Activated CD4-positive, alpha-beta T cell treated with anti-CD3 and anti-CD28 coated beads, Interleukin-2, amount 10 ng/mL, durations not matched to agents 24 days and 14 days (primary cell): ENCODE measurements at places on chromosomes 16 and 17. TPM values are rescaled to one million over a fixed set of nuclear protein-coding genes. Genes with fewer than 3 reads are reported as not detected.

- H3K27ac ChIP-seq: peak overlapping the region; percentile 86
- peak; percentile 87 for DNase-seq
- H3K4me1 ChIP-seq: peaks cover 52% of the 10 kb centered on the region
- peak overlapping the region; percentile 39 for H3K4me3 ChIP-seq
- H3K36me3 ChIP-seq: peaks cover 13% of the 10 kb centered on the region
- H3K27me3 ChIP-seq: no peaks in the 10 kb centered on the region
These were observed 201.5 kb upstream of the CACNG5 start for GRCh38 chr17:66633317-66633965.

DNA sequence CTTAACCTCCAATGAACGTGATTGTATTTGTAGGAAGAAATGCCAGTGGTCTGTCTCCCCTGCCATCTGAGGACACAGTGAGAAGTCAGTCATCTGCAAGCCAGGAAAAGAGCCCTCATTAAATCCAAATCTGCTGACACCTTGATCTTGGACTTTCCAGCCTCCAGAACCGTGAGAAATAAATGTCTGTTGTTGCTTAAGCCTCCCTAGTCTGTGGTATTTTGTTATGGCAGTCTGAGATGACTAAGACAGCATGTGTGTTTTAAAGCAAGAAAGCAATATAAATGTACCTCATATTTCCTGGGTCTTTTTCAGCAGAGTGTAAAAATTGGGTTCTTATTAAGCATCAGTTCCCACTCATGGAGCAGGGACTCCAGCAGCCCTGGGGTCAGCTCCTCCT lies 177.9 kb upstream of the NLRP1 start:
- H3K36me3 ChIP-seq: no peaks in the 10 kb centered on the region
- no peak overlapping the region for H3K27ac ChIP-seq
- no peak overlapping the region for H3K4me3 ChIP-seq
- DNase-seq: no peak

DNA sequence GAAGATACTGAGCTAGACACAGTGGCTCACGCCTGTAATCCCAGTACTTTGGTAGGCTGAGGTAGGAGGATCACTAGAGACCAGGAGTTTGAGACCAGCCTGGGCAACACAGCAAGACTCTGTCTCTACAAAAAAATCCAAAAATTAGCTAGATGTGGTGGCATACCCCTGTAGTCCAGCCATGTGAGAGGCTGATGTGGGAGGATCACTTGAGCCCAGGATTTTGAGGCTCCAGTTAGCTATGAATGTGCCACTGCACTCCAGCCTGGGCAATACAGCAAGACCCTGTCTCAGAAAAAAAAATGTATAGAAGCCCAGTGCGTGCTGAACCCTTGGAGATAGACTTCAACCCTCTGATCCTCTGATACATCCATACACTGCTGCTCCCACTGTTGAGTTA lies 7.2 kb upstream of the PPM1D start:
- no peaks in the 10 kb centered on the region for H3K36me3 ChIP-seq
- H3K27ac ChIP-seq: no peak overlapping the region

DNA sequence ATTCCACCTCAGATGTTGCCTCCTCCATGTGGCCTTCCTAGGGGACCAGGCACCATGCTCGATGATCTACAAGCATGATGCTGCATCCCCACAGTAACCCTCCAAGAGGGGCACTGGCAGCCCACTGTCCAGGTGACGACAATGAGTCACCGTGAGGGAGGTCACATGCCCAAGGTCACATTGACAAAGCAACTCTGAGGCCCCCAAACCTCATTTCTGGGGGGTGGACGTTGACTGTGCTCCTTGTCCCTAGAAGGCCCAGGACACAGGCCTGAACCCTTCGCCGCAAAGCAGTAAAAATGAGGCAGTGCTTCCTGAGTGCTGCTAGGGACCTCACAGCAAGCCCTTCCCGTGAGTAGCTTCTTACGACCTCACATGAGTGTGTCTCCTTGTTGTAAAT lies 136.5 kb downstream of the C16orf78 start:
- H3K36me3 ChIP-seq: no peaks in the 10 kb centered on the region
- no peaks in the 10 kb centered on the region for H3K27me3 ChIP-seq
- no peak overlapping the region for H3K27ac ChIP-seq
- H3K4me3 ChIP-seq: no peak overlapping the region
- no peak for DNase-seq

LRRC46 gene
- total RNA-seq: 0.33 and 0.44 TPM in 2 replicates

DNA sequence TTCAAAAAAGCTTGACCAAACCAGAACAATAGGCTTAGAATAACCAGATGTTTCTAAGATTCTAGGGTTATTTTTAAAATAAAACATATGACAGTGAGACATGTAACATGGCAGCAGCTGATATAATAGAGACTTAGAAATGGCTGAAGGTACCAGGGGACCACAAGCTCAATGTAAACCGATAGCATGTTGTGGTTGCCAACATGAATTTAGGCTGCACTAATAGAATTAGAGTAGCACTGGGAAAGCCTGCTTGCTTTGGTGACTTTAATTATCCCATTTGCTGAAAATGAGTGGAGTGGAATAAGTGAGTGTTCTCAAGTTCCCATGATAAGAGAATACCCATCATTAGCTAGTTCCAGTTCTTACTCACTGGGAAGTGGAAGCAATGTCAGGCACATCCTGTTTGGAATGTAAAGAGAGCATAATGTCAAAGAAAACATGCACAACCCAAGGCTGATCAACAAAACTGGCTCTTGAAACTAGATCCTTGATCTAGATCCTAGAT lies 621.2 kb upstream of the CDH5 start:
- DNase-seq: no peak
- no peak overlapping the region for H3K4me3 ChIP-seq
- no peaks in the 10 kb centered on the region for H3K36me3 ChIP-seq
- no peak overlapping the region for H3K27ac ChIP-seq
- no peaks in the 10 kb centered on the region for H3K27me3 ChIP-seq

DNA sequence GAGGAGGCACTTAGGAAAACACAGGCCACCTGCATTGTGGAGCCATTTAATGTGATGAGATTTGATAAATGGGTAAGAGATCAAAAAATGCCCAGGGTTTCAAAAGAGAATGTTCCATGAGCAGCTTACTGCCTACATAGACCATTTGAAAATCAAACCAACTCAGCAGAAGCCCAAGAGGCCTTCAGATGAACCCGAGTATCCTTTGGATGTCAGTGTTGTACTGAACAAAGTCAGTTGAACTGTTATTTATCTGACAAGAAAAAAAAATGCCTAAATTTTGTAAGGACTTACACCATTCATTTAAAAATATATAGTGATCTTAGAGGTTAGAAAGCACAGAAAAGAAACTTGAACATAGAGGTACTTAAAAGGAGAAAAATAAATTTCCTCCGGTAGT lies 381.7 kb downstream of the ZFHX3 start:
- no peak for DNase-seq
- H3K27me3 ChIP-seq: peaks cover 5% of the 10 kb centered on the region
- no peak overlapping the region for H3K27ac ChIP-seq
- no peak overlapping the region for H3K4me3 ChIP-seq

DNA sequence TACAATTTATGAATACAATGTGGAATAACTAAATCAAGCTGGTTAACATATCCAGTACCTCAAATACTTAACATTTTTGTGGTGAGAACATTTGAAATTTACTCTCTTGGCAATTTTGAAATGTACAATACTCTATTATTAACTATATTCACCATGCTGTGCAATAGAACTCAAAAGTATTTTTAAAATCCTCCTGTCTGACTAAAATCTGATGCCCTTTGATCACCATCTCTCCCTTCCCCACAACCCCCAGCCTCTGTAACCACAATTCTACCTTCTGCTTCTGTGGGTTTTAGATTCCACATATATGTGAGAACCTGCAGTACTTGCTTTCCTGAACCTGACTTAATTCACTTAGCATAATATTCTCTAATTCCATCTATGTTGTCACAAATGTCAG lies 71.6 kb upstream of the ALOX12 start:
- peak; percentile 71 for DNase-seq
- H3K27me3 ChIP-seq: peaks cover 3% of the 10 kb centered on the region
- H3K4me3 ChIP-seq: no peak overlapping the region
- no peak overlapping the region for H3K27ac ChIP-seq

- no peak overlapping the region for H3K4me3 ChIP-seq
- H3K27me3 ChIP-seq: peaks cover 38% of the 10 kb centered on the region
- no peak overlapping the region for H3K27ac ChIP-seq
- no peak for DNase-seq
- H3K4me1 ChIP-seq: no peaks in the 10 kb centered on the region
These were observed 7.2 kb upstream of the HSD11B2 start for GRCh38 chr16:67423611-67424260.

INCA1 gene
- total RNA-seq: 0.56 and 0.69 TPM in 2 replicates

DNA sequence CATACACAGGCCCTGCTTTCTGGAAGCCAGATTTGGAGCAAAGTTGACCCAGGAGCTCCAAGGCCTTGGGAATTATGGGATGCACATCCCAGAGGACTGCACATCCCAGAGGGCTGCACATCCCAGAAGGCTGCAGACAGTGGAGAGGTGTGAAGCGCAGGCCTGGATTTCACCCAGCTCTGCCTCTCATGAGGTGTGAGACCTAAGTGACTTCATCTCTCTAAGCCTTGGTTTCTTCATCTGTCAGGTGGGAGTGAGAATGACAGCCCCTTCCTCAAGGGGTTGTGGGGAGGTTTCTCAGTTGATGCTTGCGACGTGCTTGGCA lies 102.3 kb downstream of the GSG1L start:
- H3K27ac ChIP-seq: no peak overlapping the region
- H3K36me3 ChIP-seq: no peaks in the 10 kb centered on the region
- no peak for DNase-seq
- no peaks in the 10 kb centered on the region for H3K4me1 ChIP-seq
- no peak overlapping the region for H3K4me3 ChIP-seq

DNA sequence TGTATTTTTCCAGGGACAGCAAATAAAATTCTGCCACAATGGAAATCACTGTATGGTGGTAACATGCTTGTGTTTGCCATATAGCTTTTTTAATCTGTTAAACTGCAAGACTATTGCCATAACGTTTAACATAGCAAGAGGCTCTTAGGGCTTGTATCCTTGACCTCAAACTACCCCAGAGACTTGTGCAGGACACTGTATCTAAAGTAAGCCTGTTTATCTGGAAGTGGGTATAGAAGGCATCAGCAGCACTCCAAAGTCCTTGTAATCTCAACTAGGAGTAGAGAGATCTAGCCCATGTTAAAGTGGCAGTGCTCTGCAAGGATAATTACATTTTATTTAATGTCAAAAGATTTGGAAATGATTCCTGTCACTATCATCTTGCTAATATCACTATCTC lies 1424.1 kb downstream of the CDH11 start:
- H3K4me3 ChIP-seq: no peak overlapping the region
- no peaks in the 10 kb centered on the region for H3K4me1 ChIP-seq
- no peaks in the 10 kb centered on the region for H3K36me3 ChIP-seq
- DNase-seq: no peak

DNA sequence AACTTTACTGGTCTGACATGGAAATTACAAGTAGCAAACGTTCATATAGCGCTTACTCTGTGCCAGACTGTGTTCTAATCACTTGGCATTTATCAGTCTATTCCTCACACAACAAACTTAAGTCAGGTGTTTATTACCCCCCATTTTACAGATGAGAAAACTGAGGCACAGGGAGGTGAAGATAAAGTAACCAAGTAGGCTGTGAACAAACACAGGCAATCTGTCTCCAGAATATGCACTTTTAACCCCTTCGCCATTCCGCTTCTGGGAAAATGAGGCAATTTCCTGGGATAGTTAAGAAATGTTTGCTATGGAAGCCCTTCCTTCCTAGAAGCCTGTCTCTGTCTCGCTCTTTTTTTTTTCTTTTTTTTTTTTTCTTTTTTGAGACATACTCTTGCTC lies 12.2 kb upstream of the CXCL16 start:
- no peak for DNase-seq

GRCh38 chr17:59796785-59797205 lies 89.3 kb downstream of the VMP1 start:
- peaks cover 25% of the 10 kb centered on the region for H3K4me1 ChIP-seq
- DNase-seq: no peak
- H3K36me3 ChIP-seq: peaks cover 25% of the 10 kb centered on the region
- no peak overlapping the region for H3K4me3 ChIP-seq
- H3K27me3 ChIP-seq: no peaks in the 10 kb centered on the region
- H3K27ac ChIP-seq: no peak overlapping the region

TPSAB1 gene
- not detected in 2 replicates for total RNA-seq

- H3K4me1 ChIP-seq: peaks cover 30% of the 10 kb centered on the region
- DNase-seq: peak; percentile 86
- H3K4me3 ChIP-seq: peak within 1 kb of the TSS; percentile 96
These were observed at the start of gene P2RX5 for GRCh38 chr17:3695723-3696411. Gene P2RX5 (minus strand): TSS chr17:3696155. CDS start chr17:3696005, 150 bp downstream.

DNA sequence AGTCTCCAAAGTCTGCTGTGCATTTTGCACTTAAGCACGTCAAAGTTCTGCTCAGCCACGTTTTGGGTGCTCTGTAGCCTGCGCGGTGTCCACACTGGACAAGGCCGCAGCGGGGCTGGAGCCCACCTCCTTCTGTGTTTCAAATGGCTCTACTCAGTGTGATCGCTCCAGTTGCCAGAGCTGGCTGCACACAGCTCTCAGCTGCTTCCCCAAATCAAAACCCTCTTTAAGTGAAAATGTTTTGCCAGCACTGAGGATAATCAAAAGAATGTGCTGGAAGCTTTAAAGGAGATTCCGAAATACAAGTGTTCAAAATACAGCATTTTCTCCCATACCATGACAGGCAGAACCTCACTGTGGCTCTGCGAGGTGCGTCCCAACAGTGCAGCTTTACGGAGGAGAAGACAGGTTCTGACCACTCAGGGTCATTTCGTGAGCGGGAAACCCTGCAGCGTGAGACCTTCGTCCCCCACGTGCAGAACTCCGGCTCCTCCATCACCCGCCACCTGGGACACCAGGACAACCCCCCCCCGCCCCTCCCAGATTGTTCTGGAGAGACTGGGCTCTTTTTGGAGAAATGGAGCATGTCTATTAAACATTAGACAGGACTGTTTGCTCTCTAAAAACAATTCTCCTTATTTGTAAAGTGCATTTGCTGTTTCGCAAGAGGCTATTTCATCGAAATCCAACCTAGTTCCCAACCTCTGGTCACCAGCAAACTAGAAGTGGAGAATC lies 16.6 kb downstream of the TBC1D16 start:
- H3K4me1 ChIP-seq: no peaks in the 10 kb centered on the region
- no peaks in the 10 kb centered on the region for H3K36me3 ChIP-seq
- no peaks in the 10 kb centered on the region for H3K27me3 ChIP-seq
